Fibroblast of skin of scalp (primary cell): ENCODE measurements at places on chromosomes 11 and 22.
A peak's percentile ranks its signal among the peaks of the same experiment; 100 is the strongest.

- DNase-seq: peak; percentile 43
These were observed 1.9 kb upstream of the PTGDR2 start for GRCh38 chr11:60857378-60858232.

GRCh38 chr11:108871152-108871551, 206.3 kb downstream of the DDX10 start:
- peak; percentile 73 for DNase-seq

DNA sequence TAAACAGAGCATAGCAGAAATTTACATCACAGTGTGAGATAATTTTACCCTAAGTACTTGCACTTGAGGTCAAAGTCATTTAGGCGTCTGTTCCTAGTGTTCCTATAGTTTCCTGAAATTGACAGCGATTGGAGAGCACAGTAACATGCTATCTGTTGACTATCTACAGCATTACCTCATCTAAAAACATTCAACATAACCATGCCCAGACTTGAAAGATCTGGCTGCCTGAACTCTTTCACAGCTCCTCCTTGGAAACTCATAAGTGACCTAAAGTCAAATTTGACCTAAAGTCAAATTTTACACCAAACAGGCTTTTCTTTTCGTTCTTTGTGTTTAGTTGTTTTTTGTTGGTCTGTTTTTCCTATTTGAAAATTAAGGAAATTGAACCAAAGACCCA, 233.8 kb upstream of the UBASH3B start:
- no peak for DNase-seq

GRCh38 chr11:75778962-75779361, 10.4 kb downstream of the DGAT2 start:
- no peak for DNase-seq

GRCh38 chr11:99585606-99586005, 564.9 kb downstream of the CNTN5 start:
- DNase-seq: no peak

DNA sequence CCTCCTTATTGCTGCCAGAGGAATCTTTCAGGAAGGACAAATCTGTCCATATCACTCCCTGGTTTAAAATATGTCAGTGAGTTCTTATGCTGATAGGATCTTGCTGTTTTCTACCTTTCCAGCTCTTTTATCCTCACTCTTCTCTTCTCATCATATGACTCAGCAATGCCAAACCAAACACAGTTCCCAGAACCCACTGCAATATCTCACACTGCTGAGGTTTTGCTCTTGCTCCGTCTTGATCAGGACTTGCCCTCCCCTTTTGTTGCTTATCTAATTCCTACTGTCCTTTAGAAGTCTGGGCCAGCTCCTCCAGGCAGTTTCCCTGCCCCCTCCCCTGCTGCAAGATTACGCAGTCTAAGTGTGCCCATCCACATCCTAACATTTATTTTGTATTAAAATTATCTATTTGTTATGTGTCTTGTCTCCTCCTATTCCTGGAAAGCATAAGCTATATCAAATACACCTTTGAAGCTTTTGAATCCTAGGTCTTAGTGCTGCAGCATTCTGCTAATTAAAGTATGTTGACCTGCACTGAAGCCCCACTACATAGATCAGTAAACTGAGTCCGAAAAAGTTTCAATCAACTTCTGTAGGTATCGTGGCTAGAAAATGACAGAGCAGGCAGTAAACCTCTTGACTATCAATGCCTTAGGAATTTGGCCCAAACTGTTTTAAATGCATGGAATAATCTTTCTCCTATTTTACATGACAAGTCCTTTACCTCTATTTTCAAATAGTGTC, 119.2 kb upstream of the C11orf87 start:
- no peak for DNase-seq

DNA sequence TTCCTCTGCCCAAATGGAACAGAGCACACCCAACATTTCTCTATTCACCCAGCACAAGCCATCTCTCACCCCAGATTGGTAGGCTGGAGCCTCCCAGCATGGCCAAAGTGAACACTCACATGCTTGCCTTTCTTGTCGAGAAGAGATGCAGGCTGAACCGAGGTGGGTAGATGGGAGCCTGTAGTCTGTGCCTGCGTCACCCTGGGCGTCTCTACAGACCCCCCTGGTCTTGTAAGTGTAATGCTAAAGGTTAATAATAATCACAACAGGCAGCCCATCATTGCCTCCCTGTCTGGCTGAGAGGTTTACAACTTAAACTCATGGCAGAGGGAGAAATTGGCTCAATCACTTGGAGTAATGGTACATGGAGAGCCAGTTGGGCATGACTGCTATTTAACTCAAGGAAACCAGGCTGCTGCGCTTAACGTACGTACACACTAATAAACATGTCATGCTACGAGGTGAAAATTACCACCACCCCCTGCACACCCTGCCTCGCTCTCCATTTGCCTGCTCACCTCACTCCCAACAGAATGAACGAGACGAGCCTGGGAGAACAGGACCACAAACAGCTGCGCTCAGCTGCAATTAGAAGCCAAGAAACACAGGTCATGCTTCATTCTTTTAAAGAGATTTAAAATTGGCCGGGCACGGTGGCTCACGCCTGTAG, 9.1 kb upstream of the ZBTB16 start:
- DNase-seq: no peak

- DNase-seq: no peak
These were observed 33.9 kb upstream of the ST14 start for GRCh38 chr11:130125638-130126037.

GRCh38 chr11:125910226-125910849, 6.0 kb downstream of the DDX25 start:
- no peak for DNase-seq

DNA sequence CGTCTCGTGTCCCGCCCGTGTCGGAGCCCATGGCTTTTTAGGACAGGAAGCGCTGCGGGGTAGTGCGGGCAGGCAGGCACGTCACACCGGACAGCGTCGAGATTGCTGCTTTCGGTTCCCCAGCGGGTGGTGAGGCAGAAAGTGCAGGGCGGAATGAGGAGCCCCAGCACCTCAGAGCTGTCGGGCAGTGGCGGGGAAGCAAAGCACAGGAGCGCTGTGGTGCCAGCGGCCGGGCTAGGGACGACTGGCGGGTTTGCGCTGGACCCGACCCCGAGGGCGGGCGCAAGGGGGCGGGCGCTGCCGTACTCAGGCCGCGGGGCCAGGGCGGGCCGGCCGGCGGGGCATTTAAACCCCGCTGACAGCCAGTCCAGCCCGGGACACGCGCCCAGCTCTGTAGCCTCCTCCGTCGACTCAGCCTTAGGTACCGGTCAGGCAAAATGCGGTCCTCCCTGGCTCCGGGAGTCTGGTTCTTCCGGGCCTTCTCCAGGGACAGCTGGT, at the start of gene SLC37A2:
Gene SLC37A2 (plus strand): TSS at position 375 of the 498 bp plus-strand sequence. CDS start 63 bp downstream, at position 438.
- DNase-seq: peak; percentile 56

GRCh38 chr11:75105462-75105925, 8.8 kb upstream of the OR2AT4 start:
- DNase-seq: peak; percentile 17
